CD4-positive, alpha-beta T cell treated with Interleukin-17A for 1 hour (primary cell): ENCODE measurements at places on chromosomes 1 and 21.

DNA sequence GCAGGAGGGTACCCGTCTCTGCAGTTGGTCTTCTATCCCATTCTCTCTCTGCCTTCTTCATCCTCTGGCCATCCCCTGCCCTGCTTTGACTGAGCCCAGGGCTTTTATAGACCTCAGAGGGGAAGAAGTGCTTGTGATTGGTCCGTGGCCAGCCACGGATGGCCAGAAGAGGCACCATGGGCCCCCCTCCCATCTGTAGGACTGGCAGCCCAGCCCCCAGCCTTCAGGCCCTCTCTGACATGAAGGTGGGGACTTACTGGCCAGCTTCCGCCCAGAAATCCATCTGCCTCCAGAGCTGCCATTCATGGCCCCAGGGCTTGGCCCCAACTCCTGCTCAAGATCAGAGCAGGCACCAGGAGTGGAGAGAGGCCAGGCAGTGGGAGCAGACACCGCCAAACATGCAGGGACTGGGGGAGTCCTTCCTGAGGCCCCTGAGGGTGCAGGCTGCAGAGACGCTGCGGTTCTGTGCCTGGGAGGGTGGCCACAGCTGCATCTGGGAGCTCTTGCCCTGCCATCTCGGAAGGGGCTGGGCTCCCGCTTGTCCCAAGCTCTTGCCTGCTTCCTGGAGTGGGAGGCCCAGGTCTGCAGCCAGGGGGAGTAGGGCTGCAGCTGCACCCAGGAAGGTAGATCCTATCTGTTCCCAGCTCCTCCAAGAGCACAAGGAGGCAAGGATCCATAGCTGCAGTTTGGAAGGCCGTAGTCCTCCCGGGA is 698.6 kb upstream of the B3GALT2 start:
- no peak for DNase-seq

DNA sequence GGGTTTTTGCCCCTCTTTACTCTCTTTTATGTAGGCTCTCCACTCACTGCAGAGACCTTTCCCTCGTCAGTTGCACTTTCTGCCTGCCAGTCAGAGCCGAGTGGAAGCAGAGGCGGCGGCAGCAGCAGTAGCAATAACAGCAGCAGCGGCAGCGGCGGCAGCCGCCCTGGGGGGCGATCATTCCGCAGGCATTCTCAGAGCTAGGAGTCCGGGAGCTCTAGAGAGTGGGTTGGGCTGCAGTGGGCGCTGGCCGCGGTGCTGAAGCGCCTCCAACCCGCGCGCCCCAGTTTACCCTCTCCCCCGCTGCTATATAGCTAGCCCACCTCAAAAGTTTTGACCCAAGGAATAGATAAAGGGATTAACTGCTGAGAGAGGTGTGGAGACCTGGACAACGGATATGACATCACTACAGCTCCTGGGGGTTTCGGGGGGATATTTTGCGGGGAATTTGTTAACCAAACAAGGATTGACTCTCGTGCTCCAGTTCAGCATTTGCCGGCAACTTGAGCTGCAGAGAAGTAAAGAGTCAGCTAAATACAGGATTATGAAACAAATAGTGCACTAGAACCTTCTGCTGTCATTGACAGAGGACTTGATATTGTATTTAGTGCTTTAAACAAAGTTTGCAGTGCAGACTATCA is at the start of gene OLFM3:
Gene OLFM3, minus strand, starts transcription at position 102 of the 641 bp plus-strand sequence.
- no peak for DNase-seq

- DNase-seq, result no peak
These were observed 17.3 kb downstream of the LRRC42 start for GRCh38 chr1:53963460-53963859.

- DNase-seq, result no peak
These were observed 342.0 kb downstream of the SIPA1L2 start for GRCh38 chr1:232287676-232288569.

GRCh38 chr1:164803366-164803765 is 244.4 kb downstream of the PBX1 start:
- DNase-seq, result no peak

- DNase-seq, result no peak
These were observed 940.1 kb upstream of the TMPRSS15 start for GRCh38 chr21:19343711-19344110.

GRCh38 chr1:50252196-50252595 is 143.5 kb downstream of the ELAVL4 start:
- DNase-seq, result no peak

DNA sequence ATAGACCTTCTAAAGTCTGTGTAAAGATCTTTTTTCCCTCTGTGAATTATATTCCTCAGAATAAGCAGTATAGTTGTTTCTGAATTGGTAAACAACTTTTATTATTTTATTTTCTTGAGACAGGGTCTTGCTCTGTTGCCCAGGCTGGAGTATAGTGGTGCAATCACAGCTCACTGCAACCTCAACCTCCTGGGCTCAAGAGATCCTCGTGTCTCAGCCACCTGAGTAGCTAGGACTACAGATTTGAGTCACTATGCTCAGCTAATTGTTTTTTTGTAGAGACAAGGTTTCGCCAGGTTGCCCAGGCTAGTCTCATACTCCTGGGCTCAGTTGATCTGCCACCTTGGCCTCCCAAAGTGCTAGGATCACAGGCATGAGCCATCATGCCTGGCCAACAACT is 26.6 kb upstream of the HMGN1 start:
- DNase-seq, result no peak

DNA sequence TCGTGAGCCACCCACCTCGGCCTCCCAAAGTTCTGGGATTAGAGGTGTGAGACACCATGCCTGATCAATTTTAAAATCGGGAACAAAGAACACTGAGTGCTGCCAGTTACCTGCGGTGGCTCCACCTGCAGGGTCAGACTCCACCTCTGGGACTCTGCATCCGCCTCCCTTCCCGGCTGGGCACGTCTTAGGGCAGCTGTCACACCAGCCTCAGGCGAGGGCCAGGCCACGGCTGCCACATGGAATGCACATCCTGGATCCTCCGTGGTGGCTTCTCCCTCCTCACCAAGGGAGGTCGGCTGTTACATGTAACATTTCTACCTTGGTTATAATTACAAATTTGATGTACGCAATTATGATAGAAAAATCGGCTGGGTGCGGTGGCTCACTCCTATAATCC is 5.9 kb upstream of the MXRA8 start:
- no peak for DNase-seq

- DNase-seq, result peak; percentile 36
These were observed 3.8 kb downstream of the EFNA3 start for GRCh38 chr1:155082301-155083051.

GRCh38 chr1:245772325-245772724 is 617.5 kb downstream of the KIF26B start:
- DNase-seq, result no peak

DNA sequence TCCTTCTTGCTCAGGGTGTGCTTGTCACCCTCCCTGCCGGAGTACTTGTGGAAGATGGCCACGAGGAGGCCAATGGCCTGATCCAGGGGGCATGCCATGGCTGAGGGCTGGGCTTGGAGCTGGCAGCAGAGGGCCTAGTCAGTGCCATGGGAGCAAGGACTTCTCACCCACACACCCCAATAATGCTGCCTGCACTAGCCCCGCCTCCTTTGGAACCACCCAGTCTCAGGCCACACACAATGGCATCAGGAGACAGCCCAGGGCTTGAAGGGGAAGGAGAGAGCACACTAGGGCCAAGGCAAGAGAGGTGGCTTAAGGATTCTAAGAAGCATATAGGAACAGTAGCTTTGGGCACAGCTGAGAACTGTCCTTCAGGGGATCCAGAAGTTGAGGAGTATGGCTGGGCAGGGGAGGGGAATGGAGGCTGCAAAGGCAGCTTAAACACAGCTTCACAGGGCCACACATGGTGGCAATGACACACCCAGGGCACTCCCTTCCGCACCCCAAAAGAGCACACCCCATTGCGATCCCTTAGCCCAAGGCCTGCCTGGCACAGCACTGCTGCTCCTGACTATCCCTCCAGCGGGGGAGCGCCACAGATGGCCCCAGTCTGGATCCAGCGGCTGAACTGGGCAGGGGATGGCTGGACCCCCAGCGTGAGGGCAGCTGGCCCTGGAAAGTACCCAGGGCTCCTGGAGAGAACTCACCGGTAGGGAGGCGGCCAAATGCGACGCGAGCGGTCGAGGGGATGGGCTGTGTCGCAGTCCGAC is at the start of gene S100A6:
Gene S100A6, minus strand, starts transcription at position 750 of the 770 bp plus-strand sequence. Its CDS starts 652 bp downstream, at position 98.
- DNase-seq, result peak; percentile 57

DNA sequence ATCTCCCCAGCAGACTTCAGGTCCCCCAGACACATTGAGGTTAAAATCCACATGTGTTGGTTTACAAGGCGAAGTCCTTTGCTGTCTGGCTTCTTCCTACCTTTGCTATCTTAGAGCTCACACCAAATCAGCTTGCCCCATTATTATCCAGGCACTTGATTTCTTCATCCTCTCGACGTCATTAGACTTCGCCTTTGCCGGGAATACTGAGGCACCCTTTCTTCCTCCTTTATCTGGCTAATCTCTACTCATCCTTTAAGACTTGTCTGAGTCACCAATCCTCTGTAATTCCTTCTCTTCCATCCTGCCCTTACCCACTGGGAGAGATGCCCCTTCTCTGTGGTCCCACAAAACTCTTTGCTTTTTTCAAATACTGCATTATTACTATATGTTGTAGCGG is 9.2 kb upstream of the XCL2 start:
- no peak for DNase-seq

GRCh38 chr1:20589331-20590278 is 708 bp downstream of the CDA start:
- no peak for DNase-seq

GRCh38 chr1:119220991-119221390 is 80.5 kb upstream of the WARS2 start:
- no peak for DNase-seq

- no peak for DNase-seq
These were observed 377.3 kb downstream of the SETD4 start for GRCh38 chr21:35682904-35683549.

GRCh38 chr1:3865606-3866160 is 8.4 kb downstream of the DFFB start:
- DNase-seq, result no peak

DNA sequence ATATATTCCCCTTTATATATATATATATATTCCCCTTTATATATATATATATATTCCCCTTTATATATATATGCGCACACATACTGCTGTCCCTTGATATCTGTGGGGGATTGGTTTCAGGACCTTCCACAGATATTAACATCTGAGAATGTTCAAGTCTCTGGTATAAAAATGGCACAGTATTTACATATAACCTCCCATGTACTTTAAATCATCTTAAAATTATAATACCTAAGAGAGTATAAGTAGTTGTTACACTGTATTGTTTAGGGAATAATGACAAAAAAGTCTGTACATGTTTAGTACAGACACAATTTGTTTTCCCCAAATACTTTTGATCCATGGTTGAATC is 45.8 kb downstream of the NR5A2 start:
- no peak for DNase-seq

GRCh38 chr1:18972531-18972930 is 16.1 kb upstream of the IFFO2 start:
- DNase-seq, result peak; percentile 65

DNA sequence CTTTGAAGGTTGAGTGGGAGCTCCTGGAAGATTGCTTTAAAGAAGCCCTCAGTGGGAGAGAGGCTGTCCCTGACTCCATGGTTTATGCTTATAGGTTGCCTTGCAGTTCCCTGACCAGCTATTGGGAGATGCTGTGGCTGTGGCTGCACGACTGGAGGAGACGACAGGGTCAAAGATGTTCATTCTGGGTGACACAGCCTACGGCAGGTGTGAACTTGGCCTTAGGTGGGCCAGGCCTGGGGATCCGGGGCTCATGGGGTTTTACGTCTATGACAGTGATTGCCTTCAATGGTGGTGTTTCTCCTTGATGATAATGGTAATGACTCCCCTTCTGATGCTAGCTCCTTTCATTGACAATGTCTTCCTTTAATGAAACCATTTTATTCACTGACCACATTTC is 692 bp downstream of the DPH2 start:
- no peak for DNase-seq

GRCh38 chr21:44354775-44355771 is 1.7 kb downstream of the TRPM2 start:
- DNase-seq, result no peak
